ENCODE measurements at places on chromosomes 12 and 14.

DNA sequence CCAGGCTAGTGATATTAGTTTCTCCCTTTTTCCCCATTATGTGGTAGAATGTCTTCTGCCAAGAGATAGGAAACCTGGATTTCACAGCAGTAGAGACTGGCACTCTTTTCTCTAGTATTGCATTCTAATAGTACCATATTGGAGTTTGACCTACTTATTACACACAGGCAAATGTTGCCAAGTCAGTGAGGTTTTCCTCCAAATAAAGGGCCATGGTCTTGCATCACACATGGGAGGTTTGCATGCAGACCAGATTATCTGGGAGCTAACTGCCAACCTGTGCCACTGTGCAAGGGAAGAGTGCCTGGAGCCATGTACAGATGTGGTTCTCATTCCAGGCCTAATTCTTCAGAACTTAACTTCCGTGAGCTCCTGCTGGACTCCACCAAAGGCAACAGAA is 113.3 kb downstream of the ANO6 start:
- DNase-seq = no peak

GRCh38 chr14:32939254-32940065 is 781 bp downstream of the NPAS3 start:
- peak; percentile 20 for DNase-seq

GRCh38 chr12:56462565-56462964 is 5.8 kb upstream of the SPRYD4 start:
- DNase-seq = no peak

GRCh38 chr14:85533023-85533860 is 3.3 kb downstream of the FLRT2 start:
- no peak for DNase-seq

DNA sequence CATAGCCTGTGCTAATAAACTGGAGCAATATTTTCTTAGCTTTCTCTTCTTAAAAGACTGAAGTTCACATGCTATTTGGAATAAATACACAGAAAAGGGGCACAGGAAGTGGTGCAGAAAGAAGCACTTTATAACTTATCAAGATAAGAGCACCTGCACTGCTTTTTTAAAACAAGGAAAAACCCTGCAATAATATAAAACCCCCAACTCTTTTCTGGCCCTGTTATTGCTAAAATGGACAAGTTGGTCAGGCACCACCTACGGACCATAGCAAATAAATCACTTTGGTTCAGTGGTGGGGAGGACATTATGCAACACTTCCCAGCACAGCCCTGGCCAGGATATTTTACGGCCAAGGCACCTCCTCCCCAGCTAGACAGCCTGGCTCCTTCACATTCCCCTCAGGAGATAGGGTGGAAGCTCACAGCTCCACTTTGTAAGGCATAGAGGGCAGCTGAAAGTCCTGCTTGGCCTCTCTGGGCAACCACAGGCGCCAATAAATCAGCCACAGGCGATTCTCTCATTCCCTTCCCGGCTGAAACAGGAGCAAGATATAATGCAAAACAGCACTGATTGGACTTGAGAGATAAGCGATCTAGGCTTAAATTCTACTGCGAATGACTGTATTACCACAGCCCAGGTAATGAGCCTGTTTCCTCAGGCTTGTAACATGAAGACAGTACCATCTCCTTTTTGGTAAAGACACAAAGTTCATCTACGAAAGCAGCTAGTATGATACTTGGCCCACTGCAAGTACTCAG is 2.0 kb downstream of the ZBTB25 start:
- DNase-seq = peak; percentile 38

DNA sequence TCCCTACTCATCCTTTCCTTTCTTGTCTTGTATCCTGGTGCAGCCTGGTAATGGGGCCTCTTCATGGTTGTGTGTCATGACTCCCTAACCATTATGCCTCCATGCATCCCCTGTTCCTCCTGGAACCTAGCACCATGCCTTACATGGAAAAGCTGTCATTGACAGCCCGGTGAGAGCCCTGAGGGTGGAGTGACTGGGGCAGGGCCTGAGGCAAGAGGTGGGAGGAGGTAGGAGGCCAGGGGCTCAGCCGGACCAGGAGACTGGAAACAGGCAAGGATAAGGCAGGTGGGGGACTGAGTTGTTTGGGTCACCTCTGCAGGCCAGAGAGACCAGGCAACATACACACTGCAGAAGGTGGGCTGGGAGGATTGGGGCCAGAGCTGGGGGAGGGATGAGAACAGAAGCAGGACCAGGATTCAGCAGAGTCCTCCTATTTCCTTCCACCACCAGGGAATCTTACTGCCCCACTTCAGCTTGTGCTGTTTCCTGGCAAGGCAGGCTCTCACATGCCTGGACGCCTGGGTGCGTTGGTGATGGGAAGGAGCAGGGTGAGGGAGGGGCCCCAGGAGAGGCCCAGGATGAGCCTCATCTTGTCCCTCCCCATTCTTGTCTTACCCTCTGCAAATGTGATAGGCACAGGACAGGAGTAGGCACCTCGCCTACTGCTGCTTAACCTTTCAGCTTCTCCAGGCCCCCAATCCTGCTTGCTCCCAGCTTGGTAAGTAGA is at the start of gene LTB4R2:
TSS of gene LTB4R2 (plus strand) at position 603 of the 727 bp plus-strand sequence. CDS start 525 bp downstream, outside the sequence.
- DNase-seq = no peak

- no peak for DNase-seq
These were observed 58.2 kb upstream of the KCNMB4 start for GRCh38 chr12:70307868-70308267.

DNA sequence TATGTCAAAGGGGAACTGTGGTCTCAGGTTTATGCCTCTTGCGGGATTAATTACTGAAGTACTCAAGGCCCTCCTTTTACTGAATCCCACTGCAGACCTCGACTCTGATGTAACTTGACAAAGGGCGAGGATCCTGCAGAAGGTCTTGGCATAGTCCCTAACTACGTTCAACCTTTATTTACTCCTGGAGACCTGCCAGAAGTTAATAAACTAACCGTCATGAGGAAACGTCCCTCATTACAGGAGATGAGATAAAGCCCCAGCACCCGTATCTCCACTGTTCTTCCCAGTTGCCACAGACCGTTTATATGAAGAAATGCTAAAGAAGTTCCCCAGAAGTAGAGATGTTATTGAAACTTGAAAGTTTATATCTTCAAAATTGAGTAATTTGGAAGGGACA is 190.9 kb downstream of the ETV6 start:
- no peak for DNase-seq

DNA sequence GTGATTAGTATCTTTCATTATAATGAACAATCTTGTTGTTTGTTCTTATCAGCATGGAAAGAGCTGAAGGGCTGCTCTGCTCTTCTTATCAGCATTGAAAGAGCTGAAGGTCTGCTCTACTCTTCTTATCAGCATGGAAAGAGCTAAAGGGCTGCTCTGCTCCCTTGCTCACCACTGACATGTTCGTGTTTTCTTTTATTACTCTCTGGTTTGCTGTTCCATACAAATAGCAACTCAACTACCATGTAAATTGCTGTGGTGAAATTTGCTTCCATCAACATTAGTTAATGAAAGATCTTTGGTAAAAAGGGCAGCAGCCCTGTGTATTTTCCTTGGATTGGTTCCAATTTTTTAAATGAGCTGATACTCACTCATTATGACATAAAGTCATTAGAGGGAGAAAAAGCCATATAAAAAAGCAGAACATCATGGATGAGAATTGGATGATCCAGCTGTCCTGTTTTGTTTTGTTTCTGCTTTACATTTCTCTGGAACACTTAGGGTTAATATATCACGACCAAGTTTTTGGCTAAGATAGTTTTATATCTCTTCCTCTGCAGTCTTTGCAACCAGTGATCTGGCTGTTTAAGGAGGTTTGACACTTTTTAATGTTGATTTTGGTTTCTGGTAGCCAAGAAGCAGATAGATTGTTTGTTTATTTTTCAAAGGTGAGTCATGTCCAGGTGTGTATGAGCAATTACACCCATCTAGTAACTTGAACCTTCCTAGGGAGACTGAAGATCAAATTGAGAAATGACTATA is 356.6 kb downstream of the CEP128 start:
- no peak for DNase-seq

DNA sequence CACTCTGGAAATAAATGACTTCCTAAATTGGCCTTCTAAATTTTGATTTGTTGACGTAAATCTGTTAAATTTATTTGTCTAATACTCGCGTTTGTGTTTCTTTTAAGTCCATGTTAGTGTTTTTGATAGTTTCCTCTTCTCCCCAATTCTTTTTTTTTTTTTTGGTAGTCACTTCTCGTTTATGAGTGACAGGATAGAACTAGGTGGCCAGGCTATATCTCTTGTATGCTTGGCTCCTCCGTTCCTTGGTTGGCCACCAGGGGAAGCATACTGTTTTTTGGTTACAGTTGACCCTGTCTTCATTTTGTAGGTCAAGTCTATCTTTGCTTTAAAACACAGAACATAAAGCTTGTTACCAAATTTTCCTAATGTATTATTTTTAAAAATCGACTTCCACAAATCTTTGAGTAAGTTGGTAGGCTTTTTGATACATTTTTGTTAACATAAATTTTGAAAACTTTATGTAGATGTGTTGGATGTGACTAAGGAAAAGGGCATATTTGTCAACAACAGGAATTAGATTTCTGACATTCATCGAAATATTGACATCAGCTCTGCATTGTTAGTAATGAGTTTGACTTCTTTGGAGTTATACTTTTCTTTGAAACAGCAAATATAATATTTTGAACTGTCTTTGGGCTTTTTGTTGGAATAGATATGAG is 2.2 kb downstream of the RCOR1 start:
- DNase-seq = peak; percentile 76

DNA sequence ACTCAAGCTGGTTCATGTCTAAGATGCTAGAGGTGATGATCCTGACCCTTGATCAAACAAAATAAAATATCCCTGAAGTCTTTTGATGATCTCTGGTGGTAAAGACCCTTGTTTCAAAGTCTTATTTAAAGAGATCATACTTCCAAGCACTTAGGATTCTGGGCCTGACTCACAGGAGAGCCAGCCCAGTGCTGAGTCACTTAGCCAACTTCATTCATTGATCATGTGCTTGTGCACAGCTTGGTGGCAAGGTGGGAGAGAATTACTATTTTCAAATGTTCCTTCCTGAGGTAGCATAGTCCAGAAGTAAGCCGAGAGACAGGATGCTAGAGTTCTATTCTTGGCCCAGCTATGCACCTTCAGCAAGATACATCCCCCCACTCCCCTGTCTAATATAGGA is 40.6 kb downstream of the SCN8A start:
- DNase-seq = peak; percentile 14

- DNase-seq = no peak
These were observed 130.0 kb downstream of the SLC15A4 start for GRCh38 chr12:128693771-128694170.

GRCh38 chr12:50006754-50007442 is 18.4 kb downstream of the RACGAP1 start:
- DNase-seq = no peak
